ENCODE measurements at places on chromosomes 2 and 18.

DNA sequence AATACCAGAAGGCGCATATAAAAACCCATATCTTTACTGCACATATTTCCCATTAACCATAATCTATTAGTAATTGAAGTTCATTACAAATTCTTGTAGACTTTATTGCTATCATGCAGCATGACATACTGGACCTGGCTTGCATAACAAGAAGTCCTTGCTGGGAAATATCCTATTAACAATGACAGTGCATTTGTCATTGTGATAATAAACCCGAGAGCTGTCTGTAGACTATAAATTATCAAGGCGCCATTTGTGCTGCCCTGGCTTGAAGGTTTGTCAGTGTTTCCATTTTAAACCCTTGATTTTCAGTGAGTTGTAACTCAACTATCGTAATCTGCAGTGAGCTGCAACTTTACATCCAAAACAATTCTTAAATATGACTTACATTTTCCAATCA is 59.0 kb downstream of the HNMT start:
- DNase-seq: no peak

GRCh38 chr2:43636621-43637020 is 439 bp upstream of the PLEKHH2 start:
- DNase-seq: no peak

DNA sequence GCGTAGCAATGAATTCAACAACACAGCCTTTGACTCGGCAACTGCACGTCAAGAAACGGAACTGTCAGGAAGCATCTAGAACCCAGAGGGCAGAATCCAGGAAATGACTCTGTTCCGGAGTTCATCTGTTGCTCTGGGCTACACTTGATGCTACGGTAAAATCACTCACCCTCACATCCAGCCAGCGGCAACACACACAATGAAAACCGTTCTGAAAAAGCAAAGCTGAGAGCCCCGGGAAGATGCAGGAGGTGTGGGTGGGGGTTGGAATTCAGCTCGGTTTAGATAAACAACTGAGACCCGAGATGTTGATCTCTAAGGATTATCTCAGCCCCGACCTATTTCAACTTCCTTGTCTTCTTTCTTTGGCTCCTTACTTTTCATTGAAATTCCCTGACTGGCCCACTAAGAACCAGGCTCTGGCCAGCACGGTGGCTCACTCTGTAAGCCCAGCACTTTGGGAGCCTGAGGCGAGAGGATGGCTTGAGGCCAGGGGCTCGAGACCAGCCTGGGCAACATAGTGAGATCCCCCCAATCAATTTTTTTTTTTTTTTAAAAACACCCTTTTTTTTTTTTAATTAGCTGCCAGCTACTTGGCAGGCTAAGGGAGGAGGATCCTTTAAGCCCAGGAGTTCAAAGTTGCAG is 13.3 kb upstream of the RAB17 start:
- DNase-seq: peak; percentile 69

- peak; percentile 6 for DNase-seq
Measured at GRCh38 chr2:230717600-230717999, 5.0 kb downstream of the CAB39 start.

DNA sequence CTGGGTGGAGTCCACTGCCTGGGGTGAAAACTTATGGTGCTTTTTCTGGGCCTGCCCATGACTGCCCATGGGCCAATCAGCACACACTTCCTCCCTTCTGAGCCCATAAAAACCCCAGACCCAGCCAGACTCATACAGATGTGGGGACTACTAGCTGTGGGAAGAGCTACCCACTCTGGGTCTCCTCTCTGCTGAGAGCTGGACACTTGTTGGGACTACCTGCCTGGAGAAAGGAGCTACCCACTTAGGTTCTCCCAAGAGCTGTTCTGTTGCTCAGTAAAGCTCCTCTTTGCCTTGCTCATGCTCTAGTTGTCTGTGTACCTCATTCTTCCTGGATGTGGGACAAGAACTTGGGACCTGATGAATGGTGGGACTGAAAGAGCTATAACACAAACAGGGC is 119.6 kb upstream of the SLC38A11 start:
- no peak for DNase-seq

- peak; percentile 10 for DNase-seq
Measured at GRCh38 chr2:204110338-204110741, 173.8 kb downstream of the ICOS start.

DNA sequence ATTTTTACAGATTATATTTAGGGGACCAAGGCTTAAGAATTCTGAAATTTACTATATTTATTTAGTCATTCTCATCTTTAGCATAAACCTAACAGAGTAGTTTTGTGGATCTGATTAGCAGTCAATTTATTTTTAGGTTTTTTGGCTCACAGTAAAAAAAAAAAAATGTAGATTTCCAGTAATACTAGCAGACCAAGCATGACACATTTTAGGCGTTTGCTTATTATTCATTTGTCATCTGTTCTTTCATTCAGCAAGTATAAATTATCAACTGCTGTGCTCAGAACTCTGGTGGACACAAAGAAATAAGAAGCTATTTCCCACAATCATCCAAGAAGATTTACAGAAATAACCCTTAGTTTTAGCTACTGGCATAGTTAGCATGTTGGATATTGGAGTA is 20.6 kb downstream of the PDE1A start:
- DNase-seq: no peak

GRCh38 chr2:44246436-44246835 is 28.8 kb upstream of the SLC3A1 start:
- peak; percentile 5 for DNase-seq

DNA sequence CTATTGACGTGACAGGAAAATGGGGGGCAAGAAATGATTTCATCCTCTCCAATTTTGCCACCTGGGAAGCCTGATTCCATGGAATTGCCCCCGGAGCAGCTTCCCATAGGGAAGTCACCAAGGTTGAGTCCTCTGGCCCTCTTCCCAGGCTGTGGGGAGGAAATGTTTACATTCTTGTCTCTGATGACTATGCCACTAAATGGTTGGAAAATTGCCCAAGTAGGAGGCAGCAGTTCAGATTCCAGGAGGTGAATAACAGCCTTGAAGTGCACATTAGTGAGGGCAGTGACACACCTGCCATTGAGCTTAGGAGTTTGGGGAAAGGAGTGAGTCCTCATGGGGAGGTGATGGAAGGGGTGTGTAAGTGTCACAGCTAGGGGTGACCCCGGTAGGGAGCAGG is 449.2 kb upstream of the DCC start:
- peak; percentile 0 for DNase-seq

GRCh38 chr2:27664154-27664574 is 475 bp downstream of the SLC4A1AP start:
- no peak for DNase-seq

DNA sequence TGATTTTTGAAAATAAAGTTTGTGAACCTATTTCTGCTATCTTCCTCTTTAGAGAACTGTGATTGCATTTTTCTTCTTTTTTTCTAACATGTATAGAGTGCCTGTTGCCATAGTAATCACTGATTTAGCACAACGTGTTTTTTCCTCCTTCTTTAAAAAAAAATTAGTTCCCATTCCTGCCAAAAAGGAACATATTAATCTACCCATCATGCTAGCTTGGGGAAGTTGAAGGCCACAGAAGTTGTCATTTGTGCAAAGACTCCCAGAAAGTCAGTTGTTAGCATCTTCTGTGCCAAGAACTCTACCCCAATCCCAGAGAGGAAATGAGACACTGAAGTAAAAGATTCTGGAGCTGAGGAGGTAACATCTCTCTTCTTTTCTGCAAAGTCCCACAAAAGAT is 57.3 kb downstream of the SLC8A1 start:
- DNase-seq: no peak

GRCh38 chr18:33034945-33035344 is 262.1 kb upstream of the KLHL14 start:
- no peak for DNase-seq

DNA sequence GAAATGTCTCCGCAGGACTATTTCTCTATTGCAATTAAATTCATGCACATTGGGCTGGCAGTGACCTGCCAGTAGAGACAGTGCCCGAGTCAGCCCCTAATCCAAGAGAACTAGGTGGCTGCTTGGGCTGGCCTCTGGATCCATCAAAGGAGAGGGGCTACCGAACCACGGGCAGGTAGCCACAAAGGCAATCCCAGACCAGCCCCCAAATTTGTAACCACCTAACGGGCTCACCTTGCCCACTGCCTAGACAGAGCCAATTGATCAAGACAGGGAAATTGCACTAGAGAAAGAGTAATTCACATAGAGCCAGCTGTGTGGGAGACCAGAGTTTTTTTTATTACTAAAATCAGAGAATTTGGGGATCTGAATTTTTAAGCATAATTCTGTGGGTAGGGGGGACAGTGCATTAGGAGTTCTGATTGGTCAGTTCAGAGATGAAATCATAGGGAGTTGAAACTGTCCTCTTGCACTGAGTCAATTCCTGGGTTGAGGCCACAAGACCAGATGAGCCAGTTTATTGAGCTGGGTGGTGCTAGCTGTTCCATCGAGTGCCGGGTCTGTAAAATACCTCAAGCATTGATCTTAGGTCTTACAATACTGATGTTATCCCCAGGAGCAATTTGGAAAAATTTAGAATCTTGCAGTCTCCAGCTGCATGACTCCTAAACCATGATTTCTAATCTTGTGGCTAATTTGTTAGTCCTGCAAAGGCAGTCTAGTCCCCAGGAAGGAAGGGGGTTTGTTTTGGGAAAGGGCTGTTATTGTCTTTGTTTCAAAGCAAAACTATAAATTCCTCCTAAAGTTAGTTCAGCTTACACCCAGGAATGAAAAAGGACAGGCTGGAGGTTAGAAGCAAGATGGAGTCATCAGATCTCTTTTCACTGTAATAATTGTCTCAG is 260.4 kb upstream of the SP5 start:
- DNase-seq: no peak

DNA sequence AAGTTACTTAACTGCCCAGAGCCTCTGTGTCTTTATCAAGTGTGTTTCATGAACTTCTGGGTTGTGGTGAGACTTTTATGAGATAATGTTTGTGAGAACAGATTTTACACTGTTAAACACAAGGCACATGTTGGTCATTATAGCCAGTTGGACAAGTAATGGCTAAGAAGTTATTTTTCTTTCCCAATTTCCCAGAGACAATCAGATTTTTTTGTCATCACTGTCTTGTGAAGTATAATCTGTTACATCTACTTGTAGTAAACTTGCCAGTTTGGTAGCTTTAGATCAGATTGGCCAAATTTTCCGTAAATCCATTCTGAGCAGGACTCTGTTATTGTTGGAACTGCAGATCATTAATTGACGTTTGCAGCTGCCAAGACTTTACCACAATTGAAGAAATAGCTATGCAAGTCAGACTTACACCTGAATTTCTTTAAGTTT is 838.8 kb downstream of the SLC4A3 start:
- no peak for DNase-seq

DNA sequence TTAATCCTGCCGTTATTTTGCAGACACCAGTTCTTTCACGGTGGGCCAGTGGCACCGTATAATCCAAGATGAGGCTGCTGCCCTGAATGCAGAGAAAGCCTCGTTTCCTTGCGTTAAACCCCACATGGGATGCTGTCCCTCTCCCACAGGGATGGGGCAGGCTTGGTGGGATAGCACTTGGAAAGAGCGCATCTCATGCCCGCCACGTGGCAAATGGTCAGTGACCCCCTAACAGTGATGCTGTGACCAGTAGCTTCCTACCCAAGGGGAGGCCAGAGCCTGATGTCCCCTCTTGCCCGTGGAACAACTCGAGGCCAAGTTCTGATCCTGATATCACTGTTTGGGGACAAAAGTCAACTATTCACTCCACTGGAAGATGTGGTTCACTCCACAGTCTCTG is 73.3 kb downstream of the RHOB start:
- DNase-seq: no peak

DNA sequence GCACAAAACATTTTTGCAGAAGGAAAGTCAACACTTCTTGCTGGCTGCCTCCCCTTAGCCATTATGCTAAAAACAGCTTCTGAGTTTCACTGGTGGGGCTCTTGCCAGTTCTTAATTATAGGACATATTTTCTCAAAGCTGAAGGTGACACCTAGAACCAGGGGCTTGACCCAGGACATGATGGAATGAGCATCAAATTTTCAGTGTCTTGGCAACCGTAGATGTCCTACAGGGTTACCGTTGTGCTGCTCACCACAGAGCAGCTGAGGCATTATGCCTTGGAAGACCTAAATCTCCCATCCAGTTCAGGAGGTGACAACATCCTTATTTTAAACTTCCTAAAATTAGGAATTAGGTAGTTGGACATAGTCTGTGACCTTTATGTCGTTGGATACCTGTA is 46.7 kb downstream of the TMEM185B start:
- DNase-seq: no peak

DNA sequence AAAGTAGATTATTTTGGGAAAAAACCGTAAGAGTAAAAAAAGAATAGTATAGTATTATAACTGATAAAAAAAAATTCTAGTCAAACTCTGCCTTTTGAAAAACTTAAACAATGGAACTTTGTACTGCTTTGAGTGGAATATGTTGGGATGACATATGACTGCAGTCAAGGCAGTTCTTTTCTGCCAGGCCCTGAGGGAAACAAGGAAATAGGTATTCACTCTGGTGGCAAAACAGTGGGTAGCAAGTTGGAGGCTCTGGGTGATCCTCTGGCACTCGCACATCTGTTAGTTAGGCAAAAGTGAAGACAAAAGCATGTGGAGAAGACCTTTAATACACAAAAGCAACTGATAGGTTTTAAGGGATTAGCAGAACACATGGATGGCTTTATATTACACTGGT is 102.2 kb downstream of the ARHGEF33 start:
- no peak for DNase-seq

DNA sequence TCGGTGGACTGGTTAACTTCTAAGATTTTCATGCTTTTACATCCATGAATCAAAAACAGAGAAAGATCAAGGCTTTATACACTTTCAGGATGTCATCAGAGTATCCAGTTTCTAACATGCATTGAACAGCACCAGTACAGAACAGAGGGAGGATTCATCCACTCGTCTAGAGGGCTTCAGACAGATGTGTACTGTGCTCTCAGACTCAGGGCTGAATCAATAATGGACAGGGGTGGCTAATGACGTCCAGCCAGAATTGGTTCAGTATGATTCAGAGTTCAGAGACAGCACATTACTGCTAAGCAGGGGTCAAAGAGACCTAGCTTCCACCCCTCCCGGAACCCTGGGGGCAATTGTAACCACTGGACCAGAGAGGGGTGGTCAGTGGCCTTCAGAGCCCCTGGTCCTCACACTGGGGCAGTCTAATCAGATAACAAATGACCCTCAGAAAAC is 37.3 kb downstream of the RNU4ATAC start:
- DNase-seq: peak; percentile 15

DNA sequence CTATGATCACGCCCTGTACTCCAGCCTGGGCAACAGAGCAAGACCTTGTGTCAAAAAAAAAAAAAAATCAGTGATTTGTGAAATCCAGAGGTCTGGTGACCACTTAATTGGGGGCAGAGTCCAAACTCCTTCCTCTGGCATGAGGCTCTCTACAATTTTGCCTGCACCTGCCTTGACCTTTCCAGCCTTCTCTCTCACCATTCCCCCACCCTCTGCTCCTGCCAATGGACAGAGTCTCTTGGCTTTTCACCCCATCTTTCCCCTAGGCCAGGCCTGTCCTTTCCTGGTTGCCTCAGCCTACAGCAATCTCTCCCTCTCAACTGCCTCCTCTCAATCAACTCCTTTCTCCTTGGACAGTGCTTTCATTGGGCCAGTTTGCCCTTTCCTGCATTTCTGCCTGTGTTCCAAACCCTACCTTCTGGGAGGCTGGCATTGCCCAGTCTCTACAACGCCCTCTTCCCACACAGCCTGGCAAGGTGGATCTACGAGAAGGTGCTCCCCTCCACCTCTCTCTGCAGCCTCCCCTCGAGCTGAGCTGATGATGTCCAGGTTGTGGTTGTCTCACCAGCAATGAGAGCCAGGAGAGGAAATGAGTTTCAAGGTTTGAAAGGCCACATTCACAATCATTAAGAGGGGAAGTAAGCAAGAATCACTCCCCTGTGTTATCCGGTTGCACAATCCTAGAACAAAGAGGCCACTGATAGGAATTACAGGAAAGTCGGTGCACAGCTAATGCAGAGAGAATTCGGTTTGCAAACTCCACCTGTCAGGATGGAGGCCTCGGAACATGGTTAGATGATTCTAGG is 39.5 kb upstream of the NPAS2 start:
- no peak for DNase-seq
